ENCODE measurements at places on chromosomes 2 and 18.

- DNase-seq: no peak
Measured at GRCh38 chr2:100053087-100053885, 89.1 kb downstream of the AFF3 start.

- no peak for DNase-seq
Measured at GRCh38 chr2:168997118-168997521, 34.0 kb downstream of the ABCB11 start.

DNA sequence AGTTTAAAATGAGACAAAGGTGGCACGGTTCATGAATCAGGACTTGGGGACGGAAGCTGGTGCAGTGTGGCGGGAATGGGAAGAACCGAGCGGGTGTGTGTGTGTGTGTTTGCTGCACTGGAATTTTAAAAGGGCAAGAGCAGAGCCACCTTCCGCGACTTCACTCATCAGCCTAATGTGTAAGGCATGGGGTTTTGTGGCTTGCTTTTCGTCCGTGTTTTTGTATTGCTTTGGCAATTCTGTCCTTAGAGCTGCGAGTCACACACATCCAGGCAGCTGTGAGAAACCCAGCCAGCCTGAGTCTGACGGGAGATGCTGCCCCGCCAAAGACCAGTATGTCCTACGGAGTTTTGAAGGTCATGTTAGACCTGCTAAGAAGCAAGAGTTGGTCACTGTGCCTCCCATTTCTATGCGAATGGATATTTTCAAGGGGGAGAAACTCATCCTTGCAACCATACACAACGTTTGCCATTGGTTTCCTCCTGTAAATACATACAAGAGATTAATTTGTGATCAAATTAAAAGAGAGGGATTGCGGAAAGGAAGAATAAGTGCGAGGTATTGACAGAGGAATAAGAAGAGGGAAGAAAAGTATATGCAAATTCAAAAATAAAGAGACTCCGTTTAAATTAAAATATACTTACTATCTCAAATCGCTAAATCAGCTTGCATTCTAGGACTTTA lies 665 bp upstream of the CACNB4 start:
- peak; percentile 29 for DNase-seq

GRCh38 chr2:133477616-133477990 lies 90.7 kb downstream of the NCKAP5 start:
- DNase-seq: peak; percentile 5

DNA sequence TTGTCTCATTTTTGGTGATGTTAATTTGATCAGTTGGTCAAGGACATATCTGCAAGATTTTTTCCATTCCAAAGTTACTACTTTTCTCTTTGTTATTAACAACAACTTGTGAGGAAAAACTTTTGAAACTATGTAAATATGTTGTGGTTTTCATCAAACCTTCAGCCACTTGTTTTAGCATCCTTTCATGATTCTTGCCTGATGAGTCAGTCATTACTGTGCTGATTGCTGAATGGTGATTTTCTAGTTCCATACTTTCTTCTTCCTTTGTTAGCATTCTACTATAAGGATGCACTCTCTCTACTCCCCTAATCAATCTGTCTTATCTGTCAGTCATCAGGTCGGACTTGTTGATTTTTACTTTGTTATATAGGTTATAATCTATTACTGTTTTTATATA lies 10.9 kb downstream of the TMEM87B start:
- DNase-seq: peak; percentile 73

GRCh38 chr2:41968182-41968578 lies 79.6 kb upstream of the PKDCC start:
- no peak for DNase-seq

Data from LHCN-M2 (cell line).